T1000 (cell line): ENCODE measurements at places on chromosomes 2 and 18.

GRCh38 chr2:160417745-160418397, 75.7 kb downstream of the RBMS1 start:
- DNase-seq = no peak

- peak; percentile 52 for DNase-seq
Observed at GRCh38 chr2:170815746-170816503, 762 bp upstream of the GAD1 start.

- DNase-seq = no peak
Observed at GRCh38 chr2:207459990-207460757, 69.6 kb upstream of the CREB1 start.

GRCh38 chr18:56257205-56257604, 381.2 kb downstream of the TXNL1 start:
- DNase-seq = no peak

DNA sequence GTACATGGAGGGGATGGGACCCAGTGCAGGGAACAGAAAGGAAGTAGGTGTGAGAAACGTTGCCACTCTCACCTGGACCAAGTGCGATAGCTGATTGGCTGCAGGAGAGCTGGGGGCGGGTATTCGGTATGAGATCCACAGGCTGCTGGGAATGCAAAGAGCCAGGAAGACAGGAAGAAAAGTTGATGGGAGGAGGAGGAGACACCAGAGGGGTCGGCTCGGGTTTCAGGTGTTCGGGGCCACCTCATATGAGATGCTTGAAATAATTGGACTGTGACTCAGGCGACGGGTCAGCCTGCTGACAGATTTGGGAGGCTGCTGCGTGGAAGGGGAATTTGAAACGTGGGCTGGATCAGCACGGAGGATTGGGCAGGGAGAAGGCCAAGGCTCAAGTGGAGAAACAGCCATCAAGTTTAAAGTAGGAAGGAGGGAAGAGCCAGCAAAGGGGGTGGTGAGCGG, 65.1 kb downstream of the MRPS9 start:
- DNase-seq = peak; percentile 40

GRCh38 chr2:127048969-127049897, 57.7 kb downstream of the BIN1 start:
- no peak for DNase-seq

DNA sequence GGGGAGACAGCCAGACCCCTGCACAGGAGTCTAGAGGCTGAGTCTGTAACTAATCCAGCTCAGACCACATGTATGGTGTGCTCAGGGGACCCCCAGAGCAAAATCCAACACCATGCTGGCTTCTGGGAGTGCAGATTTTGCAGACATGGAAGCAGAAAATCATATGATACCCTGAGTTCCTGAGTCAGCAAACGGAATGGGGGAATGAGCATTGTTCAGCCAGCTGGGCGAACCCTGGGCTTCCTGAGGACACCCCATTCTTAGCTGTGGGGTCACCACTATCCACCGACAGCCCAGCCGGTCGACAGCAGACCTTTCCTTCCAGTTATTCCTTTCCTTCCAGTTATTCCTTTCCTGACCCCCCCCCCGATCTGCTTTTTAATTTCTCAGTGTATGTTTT, 322.9 kb downstream of the GBX2 start:
- DNase-seq = no peak

- no peak for DNase-seq
Observed at GRCh38 chr2:184767059-184767458, 168.7 kb downstream of the ZNF804A start.

GRCh38 chr2:21452678-21453077, 328.9 kb downstream of the TDRD15 start:
- DNase-seq = no peak

- no peak for DNase-seq
Observed at GRCh38 chr2:138269765-138270164, 231.8 kb upstream of the SPOPL start.

GRCh38 chr2:56199492-56199891, 15.7 kb downstream of the CCDC85A start:
- no peak for DNase-seq

DNA sequence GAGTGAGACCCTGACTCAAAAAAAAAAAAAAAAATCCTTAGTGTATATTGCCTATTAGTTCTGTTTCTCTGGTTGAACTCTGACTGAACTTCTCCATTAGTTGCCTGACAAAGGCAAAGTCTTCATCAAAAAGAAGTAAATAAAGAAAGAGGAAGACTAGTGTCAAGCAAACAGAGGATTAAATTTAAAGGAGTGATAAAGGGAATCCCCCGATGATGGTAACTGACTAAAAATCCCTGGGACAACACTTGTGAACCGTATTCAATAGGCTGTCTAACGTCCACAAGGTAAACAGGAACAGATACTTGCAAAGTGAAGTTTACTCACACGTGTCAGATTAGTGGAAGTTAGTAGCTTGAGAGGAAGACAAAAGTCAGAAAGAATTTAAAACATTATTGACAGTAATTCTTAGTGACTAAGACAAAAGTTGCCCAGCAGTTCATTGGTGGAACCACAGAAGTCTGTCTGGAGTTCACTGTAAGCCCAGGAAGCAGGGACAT, 26.2 kb upstream of the SPOPL start:
- DNase-seq = no peak

GRCh38 chr2:223956300-223956699, 963 bp upstream of the MRPL44 start:
- DNase-seq = no peak

DNA sequence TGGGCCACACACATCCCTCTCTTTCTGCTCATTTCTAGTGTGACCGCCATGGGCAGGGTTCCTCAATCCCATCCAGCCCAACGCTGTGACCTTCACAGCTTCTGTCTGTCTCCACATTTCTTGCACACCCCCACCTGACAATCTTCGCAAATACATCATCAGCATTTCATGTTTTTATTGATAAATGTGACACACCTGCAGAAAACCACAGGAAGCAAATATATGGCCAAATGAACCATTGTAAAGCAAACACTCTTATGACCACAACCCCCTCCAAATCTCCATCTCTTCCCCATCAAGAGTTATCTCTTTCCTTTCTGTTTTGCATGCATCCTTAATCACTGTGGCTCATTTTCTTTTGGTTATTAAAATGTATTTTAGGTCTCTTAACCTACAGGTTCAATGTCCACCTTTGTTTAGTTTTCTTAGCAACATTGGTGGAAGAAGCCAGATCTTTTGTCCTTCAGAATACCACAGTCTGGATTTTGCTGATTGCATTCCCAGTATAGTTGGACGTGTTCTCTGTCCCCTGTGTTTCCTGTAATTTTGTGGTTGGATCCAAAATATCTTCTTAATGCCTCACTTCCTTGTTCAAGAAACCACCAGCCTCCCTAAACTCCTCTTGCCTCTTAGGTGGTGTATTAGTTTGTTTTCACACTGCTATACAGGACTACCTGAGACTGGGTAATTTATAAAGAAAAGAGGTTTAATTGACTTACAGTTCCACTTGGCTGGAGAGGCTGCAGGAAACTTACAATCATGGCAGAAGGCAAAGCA, 9.8 kb upstream of the NCK2 start:
- DNase-seq = no peak

- no peak for DNase-seq
Observed at GRCh38 chr2:193462411-193462810, 1267.7 kb upstream of the TMEFF2 start.

- DNase-seq = no peak
Observed at GRCh38 chr2:42877936-42878335, 85.6 kb upstream of the HAAO start.

DNA sequence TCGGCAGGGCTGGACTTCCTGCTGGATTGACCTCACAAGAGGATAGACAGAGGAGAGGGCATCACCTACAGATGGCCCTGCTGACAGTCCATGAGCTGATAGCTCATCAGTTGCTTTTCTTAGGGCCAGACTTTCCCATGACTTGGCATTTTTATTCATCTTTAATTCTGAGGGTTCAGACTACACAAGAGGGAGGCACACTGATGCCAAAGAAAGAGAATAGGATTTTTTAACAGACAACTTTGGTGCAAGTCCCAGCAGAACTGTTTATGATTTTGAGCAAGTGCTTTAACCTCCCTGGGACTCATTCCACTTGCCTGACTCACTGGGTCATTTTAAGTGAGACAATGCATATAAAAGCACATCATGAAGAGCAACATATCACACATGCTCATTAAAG, 299.2 kb downstream of the INSIG2 start:
- no peak for DNase-seq

DNA sequence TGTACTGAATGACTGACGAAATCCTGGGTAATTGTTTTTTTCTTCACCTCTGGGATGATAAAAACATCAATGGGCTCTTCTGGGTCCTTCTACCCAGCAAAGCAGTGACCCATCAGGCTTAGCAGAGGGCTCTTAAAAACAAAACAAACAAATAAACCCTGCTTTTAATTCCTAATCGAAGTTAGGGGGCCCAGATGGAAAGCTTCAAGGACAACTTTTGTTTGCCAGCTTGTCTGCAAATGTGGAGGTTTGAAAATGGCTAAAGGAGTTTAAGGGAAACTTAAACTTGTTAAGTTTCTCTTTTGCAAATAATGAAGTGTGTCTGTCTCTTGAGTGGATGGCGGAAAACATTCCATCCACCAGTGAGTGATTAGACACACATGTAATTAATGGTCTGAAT, 327.2 kb downstream of the SATB2 start:
- no peak for DNase-seq

DNA sequence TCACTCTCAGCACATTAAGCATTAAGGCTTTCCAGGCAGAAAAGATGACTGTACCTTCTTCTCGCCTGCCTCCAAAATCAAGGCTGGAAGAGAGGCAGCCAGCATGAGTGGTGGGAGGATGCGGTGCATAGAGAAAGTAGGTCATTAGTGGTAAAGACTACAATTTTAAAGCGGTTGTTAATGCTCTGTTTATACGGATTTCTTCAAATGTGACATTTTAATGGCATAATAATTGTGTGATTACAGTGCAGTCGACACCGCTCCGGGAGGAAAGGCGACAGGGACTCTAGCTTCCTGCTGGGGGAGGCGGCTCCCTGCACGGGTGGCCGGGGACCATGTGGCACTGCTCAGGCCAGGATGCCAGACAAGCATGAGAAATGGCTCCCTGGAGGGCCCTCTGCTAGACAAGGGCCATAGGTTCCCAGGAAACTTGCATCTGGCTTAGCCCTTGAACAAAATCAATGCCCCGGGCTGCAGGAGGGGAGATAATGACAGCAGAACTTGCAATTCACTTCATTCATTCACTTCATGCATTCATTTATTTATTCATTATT, 129.6 kb downstream of the GALNT14 start:
- DNase-seq = no peak

DNA sequence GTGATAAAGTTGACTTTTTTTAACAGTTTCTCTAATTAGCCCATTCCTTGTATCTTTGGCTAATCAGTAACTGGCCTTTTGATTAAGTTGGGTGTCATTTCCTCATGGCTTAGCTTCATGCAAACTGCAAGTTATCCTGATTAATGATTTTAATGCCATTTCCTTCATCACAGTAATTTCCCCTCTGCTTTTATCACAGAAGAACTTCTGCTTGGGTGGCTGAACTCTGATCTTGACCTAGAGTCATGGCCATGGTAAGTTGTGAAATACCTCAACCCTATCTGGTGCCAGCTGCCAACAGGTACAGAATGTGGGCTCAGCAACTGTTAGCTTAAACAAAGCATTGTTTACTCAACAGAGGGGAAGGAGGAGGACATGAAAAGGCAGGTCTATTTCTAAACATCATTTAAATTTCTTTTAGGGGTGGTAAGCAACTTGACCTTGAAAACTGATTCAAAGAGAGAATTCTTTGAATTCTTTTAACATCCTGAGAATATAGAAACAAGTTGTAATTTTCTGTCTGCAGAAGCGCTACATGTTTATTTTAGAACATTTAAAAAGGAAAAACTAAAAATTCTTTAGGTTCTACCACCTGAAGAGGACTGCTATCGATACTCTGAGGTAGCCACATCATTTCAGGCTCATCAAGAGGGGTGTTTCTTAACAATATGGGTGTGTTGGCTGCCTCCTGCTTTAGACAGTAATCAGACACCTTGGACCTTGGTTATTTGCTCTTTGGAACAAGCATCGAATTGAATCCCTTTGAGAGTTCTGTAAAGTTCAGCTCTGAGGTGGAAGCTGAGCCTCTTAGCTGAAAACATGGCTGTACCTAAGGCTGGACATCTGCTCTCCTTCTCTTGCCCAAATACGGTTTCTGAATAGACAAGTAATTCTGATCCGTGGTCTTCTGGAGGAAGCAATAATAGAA, 39.7 kb downstream of the ANXA4 start:
- no peak for DNase-seq

- DNase-seq = no peak
Observed at GRCh38 chr2:39218391-39218790, 25.4 kb downstream of the CDKL4 start.

DNA sequence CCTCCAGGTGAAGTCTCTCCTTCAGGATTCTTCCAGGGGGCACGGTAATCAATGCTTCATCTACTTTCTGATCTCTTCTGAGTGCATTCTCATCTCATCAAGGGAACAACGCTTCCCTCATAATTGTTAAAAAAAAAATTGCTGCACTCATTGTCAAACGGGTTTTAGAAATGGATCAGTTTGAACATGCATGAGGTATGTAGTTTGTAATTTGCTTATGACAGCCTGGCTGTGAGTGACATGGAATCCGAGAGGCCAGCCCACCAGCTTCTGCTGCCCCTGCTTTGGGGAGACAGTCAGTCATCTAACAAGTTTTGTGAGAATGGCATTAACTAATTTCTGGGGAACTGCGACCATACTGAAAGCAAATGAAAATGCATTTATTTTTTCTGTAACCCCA, 791.9 kb upstream of the SOX11 start:
- DNase-seq = no peak

DNA sequence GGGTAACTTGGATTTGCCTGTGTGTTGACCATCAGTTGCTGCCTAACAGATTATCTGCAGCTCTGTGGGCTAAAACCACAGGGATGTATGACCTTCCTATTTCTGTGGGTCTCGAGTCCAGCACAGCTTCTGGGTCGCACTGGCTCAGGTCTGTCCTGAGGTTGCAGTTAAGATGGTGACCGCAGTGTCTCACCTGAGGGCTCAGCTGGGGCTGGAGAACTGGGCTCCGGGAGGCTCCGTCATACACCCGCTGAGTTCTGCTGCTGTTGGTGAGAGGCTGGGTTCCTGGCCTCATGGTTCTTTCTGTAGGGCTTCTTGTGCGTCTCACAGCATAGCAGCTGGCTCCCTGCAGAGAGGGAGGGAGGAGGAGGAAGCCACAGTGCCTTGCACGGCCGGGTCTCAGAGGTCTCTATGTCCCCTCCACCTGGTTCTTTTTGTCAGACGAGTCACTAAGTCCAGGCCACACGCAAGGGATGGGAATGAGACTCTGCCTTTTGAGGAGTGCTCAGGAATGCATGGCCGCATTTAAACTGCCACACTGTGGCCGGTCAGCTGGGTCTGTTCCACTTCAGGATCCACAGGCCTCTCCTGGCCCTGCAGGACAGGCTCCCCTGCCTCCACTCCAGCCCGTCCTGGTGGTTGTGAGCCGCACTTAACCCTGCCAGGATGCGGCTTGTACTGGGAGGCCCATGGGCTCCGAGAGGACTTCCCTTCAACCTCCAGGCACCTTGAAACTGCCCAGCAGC, 67.2 kb downstream of the ADI1 start:
- DNase-seq = no peak

GRCh38 chr2:187989925-187990623, 301.6 kb upstream of the GULP1 start:
- DNase-seq = no peak
